ENCODE measurements at places on chromosomes 6 and 20.

GRCh38 chr20:42018979-42019378 is 400.8 kb upstream of the CHD6 start:
- DNase-seq = no peak

- DNase-seq = no peak
Measured at GRCh38 chr20:2065099-2065498, 36.5 kb upstream of the STK35 start.

- DNase-seq = no peak
Measured at GRCh38 chr6:4102687-4103244, 23.8 kb upstream of the FAM217A start.

- DNase-seq = no peak
Measured at GRCh38 chr6:148943451-148943850, 196.6 kb downstream of the UST start.

DNA sequence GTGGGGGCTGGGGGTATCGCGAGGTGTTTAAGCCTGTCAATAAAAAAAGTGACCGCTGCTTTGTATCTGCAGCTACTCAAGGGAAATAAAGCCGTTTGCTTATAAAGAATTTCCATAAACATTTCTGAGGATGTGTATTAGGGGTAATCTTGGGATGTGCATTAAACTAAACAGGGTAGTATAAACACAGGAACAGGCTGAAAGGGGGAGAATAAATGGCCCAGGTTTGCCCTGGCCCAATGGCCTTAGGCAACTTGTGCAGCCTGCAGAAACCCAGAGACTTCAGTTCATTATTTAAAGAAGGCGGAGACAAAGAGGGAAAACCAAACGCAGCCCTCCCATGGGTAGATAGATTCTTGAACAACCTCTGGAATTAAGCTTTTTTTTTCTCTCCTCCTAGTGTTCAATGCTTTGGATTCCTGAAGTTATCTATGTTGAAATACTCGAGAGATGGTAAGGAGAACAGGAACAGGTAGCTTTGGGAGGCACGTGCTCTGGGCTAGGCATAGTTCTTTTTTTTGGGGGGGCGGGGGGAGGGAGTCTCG is 35.6 kb upstream of the SALL4 start:
- DNase-seq = no peak

DNA sequence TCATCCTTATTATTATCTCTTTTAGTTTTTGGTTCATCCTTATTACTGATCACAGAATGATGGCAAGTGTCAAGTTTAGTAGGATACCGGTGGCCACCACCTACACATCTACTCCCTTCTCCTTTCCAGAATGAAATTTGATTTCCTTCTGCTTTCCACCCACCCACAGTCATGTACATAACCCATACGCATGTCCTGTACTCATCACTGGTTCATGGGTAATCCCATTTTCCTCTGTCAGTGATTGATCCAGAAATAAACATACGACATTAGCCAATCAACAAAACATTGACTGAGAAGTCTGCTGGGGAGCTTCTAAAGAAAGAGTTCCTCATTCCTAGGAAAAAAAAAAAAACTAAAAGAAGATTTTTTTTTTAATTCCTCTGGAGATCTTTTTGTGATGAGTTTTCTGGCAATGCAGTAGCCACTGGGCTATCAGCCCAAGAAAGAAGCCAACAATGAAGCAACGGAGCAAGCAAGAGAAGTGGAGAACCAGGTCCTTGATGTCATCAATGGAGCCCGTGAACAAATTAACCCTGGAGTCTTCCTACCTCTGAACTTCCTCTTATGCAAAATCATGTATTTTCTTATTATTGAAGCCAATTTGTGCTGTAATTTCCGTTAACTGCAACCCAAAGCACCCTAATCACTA is 127.8 kb downstream of the TASP1 start:
- no peak for DNase-seq

DNA sequence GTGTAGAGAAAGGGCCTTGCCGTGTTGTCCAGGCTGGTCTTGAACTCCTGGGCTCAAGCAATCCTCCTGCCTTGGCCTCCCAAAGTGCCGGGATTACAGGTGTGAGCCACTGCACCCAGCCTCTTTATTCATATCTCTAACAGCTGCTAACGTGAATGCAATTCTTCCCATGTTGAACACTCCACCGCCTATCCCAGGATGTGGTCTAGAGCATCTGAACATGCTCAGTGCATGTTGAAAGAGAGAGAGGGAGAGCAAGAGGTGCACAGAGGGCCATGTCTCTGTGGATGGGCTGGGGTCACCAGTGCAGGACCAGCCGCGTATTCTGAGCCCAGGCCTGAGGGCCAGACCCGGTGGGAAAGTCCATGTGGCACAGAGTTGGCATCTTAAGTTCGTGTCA is 12.8 kb downstream of the TUBB2A start:
- no peak for DNase-seq

DNA sequence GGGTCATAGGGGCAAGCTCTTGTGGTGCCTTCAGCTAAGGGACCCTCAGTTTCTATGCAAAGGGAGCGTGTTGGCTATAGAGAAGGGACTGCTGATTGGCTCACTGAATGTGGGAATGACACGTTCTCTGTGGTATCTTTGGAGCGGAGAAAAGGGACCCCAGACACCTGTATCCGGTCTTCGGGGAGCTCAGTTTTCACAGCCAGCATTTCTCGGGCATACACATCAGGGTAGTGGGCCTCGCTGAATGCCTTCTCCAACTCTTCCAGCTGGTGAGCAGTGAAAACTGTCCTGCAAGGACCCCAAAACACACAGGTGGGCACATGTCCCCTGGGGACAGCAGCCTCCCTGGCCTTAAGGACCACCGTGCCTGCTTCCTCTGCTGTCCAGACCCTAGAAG is 3.3 kb downstream of the VSX1 start:
- no peak for DNase-seq

DNA sequence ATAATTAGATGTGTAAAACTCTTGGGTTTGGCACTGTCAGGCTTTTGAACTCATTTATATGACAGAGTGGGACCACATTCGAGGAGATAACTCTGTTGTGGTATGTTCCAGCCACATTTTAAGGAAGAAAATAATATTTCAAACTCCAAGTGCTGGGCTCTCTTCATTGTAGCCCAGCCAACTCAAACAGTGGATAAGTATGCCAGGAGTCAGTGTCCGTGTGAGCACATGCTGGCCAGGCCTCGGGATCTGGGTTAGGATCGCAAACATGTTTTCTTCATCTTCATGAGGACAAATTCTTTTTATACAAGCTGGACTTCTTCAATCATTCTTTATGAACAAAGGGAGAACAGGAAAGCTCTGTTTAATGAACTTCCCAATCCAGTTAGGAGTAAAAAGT is 497.5 kb downstream of the MAFB start:
- no peak for DNase-seq

GRCh38 chr20:33604084-33604990 is 57.8 kb upstream of the C20orf144 start:
- no peak for DNase-seq

- DNase-seq = no peak
Measured at GRCh38 chr20:50281831-50282591, 91.4 kb downstream of the CEBPB start.

DNA sequence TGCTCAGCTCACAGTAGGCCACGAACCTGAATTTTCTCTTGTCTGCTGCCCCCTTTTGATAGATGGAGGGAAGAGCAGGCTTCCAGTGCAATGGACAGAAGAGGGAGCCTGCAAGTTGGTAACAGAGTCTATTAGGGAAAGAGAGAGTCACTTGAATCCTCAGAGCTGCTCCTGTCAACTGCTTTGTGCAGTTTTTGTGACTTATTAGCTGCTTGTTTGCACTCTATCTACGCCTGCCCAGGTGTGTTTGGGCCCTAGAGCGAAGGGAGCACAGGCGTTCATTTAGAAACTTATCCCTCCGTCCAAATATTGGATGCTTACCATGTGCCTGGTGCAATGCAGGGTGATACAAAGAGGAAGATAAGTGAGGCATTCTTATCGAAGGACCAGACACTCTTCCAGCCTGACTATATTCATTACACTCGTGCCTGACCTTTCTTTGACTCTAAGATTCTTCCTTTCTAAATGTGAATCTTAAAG is 11.6 kb upstream of the SLC2A12 start:
- DNase-seq = peak; percentile 51

DNA sequence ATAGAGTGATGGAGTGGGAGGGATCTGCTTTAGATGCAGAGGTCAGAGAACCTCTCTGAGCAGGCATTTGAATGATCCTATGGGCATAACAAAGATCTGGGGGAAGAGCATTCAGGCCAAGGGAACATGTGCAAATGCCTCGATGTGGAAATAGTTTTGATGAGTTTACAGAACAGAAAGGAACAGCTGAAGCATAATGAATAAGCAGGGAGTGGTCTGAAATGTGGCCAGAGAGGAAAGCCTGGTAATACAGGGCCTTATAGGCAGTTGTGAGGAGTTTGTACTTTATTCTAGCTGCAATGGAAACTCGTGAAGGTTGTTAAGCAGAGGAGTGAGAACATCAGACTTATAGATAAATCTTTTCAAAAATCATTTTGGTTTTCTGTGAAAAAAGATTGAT is 33.0 kb upstream of the ME1 start:
- DNase-seq = no peak

- DNase-seq = no peak
Measured at GRCh38 chr6:54428431-54428830, 120.2 kb downstream of the TINAG start.

GRCh38 chr20:53918020-53918311 is 152.4 kb downstream of the BCAS1 start:
- no peak for DNase-seq

DNA sequence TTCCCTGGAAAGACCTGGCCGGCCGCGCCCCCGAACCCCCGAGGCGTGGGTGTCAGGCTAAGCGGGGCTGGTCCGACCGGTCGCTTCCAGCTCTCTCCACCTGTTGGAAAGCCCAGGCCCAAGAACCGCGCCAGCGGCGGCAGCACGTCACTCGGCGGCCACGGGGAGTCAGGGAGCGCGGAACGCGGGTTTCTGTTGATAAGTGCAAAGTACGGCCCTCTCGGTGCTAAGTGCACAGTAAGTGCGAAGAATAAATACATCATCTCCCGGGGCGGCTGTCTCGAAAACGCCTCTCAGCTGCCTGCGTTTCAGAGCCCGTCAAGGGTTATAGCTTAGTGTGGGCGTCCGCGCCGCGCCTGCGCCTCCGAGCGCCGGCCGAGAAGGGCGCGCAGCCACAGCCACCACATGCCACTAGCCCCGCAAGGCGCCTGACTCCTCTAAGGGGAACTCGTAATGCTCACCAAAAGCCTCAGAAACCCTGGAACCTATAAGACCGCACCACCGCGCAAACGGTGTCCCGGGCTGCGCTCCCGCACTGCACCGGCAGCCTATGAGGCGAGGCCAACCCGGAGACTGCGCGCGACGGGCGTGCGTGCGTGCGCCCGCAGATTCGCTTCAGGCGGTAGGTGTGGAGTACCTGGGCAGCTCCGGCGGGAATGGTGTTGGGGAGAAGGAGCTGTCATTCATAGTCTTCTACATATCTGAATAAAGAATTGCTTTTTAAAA is 9.2 kb upstream of the TBX18 start:
- no peak for DNase-seq

GRCh38 chr20:61803915-61804751 is 261.5 kb downstream of the TAF4 start:
- DNase-seq = no peak

DNA sequence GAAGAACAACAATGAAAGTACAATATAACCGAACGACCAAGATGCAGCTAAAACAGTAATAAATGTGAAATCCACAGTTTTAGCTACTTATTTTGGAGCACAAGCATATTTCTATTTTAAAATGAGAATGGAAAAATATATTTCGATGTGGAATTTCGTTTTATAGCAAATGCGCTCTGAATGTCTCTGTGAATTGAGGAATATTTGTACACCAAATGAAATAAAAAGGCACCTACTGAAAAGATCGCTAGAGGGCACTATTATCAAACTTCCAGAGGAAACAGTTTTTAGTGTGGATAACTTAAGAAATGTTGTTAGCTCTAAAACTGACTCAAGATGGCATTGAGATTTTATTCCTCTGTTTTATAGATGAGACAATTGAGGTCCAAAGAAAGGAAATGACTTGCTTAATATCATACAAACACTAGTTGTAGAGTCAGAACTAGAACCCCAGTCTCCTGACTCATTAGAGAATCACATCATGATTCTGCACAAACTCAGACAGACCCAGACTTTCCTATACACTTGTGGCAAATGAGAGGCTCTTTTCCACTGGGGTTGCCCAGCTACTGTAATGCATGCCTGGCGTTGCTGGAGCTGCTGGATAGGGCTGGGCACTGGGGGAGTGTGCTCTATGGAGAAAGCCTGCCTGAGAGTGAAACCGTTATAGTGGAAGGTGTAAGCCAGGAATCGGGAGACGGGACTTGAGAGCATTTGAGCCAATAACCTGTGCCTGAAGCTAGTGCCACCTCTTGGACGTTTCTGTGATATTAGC is 51.9 kb downstream of the GCLC start:
- peak; percentile 59 for DNase-seq

GRCh38 chr6:43977404-43978111 is 149.7 kb downstream of the MRPL14 start:
- peak; percentile 79 for DNase-seq

DNA sequence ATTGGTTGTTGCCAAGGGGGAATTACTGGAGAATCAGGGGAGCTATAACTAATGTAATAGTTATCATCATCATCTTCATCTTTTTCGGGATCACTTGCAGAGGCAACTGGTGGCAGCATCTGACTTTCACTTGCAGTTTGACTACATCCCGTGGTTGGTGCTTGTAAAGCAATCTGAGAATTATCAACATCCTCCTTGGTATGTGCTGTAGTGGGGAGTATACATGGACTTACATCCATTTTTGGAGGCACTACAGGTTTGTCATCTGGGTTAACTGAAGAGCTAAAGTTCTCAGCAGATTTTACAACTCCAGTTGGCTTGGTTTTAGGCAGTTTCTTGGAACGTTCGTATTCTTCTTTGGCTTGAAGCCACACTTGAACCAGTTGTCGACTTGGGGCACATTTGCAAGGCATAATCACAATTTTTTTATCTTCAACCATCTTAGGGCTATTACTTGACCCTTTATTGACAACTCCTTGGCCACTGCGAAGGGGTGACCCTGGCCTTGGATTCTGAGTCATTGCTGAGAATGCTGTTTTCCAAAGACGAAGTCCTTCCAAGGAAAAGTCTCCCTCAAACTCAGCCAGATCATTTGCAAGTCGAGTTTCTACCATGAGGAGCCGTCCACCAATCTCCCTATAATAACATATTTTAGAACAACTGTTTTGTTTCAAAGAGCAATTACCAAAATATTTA is 115.5 kb downstream of the REV3L start:
- no peak for DNase-seq

- DNase-seq = no peak
Measured at GRCh38 chr6:110761371-110761770, 53.9 kb downstream of the CDK19 start.

GRCh38 chr6:126069449-126069848 is 83.1 kb downstream of the TRMT11 start:
- DNase-seq = no peak

GRCh38 chr20:53611449-53611894 is 17.8 kb upstream of the ZNF217 start:
- peak; percentile 97 for DNase-seq
